ENCODE measurements at places on chromosomes 4 and X. TPM values are rescaled to one million over a fixed set of nuclear protein-coding genes. Genes with fewer than 3 reads are reported as not detected.
A peak's percentile ranks its signal among the peaks of the same experiment; 100 is the strongest.

The SHROOM3 gene
- total RNA-seq: 30.6 TPM

DNA sequence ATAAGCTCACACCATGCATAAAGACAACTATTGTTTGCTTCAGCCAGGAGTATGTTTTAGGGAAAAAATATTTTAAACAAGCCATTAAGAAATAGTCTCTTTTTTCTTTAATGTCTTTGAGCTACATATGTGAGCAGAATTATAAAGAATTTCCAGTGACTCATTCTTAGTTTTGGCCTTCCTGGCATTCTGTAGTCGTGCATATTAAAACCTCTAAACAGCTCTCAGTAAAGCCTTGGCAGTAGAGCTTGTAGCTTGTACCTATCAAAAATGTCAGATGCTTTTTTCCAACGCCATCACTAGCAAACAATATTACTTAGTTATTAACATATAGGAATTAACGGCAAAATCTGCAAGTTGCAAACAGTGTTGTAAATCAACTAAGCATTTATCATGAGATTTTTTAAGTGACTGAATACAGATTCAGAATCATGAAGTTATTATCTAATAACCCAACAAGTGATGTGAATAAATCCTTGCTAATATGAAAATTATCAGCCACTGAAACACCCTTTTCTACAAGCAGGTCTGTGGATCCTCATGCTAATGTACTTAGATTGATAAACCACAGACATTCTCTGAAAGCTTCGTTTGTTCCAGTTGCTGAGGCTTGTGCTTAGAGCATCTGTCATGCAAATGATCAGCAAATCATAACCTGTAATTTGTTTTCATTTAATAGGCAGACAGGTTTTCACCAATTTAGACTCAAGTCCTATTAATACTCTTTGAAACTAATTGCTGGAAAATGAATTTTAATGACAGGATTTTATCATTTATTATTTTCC lies 412.0 kb upstream of the ATOH1 start:
- DNase-seq: no peak

DNA sequence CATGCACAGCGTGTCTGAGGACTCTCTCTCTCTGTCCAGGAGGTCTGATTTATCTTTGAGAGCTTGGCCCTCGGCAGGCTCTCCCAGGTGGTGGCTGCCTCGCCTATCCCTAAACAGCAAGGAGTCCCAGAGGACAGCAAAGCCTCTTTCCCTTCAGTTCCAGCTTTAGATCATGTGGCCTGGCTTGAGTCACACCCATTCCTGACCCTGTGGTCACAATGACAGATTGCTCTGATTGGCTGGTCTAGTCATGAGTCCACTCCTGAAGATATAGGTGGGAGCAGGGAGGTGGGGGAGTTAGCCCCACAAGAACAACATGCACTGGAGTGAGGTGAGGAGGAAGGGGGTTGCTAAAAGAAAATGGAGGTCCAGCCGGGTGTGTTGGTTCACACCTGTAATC lies 12.1 kb upstream of the PORCN start:
- no peak for DNase-seq

The SYTL5 gene
- total RNA-seq: 0.39 TPM

DNA sequence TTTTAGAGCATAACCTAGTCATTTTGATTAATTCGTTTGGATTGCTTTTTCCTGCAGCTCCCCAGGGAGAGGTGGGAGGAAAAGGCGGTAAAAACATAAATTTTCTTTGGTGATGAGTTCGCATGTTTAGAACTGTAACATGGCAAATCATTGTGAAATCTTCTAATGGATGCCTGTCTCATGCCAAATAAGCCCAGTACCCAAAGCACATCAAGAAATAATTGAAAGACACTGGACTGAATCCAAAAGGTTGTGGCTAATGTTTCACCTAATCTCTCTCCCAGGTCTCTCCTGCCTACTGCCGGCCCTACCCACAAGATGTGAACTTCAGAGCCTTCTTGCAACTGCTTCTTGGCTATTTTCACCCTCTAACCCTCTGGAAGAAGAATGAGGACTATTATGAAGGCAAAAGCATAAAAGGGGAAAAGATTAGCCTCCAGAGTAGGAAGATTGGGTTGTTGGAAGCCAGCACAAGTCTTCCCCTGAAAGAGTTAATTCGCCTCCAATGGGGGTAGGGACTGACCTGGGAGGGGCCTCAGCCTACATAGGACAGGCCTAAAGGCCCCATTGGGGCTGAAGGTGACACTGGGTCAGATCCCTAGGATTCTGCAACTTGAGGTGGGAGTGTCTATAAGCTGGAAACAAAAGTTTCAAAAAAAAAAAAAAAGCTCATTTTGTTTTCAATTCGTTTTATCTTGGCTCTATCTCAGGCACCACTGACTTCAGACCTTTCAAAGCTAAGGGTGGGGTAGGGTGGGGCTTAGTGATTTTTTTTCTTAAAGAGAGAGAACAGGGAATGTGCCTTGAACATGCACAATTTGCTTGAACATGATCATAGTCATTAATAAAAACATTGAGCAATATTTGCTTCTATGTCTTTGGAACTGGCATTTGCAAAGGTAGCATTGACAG lies 278.6 kb upstream of the KLF3 start:
- DNase-seq: no peak

The VSIG4 gene
- total RNA-seq: 71.6 TPM

DNA sequence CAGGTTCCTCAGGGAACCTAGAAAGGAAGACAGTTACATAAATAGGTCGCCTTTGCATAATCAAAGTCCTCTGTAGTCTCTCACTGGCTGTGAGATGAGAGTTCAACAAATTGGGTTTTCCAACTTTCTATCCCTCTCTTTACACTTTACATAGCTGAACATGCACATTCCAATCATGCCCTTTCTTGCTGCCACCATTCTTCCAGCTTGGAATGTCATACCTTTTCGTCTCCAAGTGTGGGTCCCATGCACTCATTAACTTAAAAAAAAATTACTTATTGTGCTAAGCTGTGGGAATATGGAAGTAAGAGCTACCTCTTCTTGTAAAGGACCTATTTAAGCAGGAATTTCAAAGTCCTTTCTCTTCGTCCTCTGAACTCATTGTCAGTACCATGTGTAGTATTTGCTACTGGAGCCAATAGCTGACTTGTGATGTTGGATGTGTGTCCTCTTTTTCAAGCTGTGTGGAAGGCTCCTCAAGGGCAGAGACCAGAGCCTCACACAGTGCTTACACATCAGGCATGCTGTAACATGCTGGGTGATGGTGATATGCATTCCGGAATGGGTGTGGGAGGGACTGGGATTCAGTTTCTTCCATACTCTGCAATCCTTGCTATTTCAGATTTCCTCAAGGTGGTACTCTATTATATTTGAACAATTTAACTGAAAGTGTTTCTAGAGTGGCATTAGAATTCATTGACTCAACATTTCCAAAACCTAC lies 7.1 kb downstream of the ENOPH1 start:
- DNase-seq: no peak

DNA sequence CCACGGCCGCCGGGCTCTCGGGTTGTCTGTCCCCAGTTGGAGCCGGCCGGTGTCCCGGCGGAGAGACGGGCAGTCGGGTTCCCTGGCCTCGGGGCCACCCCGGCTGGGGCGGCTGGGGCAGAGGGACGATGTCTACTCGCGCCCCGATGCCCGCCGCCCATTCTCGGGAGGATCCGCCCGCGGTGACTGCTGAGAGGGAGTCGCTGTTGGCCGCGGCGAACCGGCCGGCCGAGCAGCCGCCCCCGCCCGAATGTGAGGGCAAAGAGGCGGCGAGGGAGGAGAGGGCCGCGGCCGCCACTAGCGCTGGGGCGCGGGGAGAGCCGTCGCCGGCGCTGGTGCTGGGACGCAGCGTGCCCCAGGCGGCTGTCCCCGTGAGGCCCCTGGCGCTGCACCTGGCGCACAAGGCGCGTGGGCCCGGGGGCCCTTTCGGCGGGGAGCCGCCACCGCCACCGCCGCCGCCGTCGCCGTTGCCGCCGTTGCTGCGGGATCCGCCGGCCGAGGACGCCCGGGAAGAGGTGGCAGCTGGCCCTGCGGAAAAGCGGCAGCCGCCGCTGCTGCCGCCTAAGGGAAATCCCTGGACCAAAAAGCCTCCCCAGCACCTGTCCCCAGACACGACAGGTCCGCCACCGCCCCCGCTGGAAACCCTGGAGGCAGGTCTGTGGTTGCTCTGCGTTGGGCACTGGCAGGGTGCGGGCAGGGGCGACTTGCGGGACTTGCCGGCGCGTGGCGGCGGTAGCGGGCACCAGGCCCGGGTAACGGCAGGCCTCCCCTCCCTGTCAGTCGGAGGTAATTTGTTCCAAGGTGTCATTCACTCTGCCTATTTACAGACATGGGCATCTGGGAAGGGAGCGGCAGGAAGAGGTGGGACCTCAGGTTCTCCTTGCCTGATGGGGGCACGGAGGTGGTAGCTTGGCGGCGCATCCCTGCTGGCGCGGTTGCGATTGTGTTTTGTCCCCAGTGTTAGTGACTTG lies 739 bp downstream of the LARP1B start:
- peak; percentile 61 for DNase-seq

GRCh38 chr4:6953751-6954380 lies 44.2 kb downstream of the TBC1D14 start:
- DNase-seq: peak; percentile 86

DNA sequence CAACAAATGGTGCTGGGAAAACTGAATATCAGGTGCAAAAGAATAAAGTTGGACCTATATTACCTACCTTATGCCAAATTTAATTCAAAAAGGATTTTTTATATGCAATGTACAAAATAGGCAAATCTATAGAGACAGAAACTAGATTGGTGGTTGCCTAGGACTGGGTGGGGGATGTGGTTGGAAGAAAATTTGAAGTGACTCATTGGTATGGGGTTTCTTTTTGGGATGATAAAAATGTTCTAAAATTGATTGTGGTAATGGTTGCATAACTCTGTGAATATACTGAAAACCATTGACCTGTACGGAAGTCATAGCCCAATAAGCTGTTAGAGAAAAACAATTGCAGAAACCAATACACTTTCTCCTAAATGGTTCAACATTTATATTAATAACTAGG lies 72.1 kb downstream of the COL4A5 start:
- no peak for DNase-seq

DNA sequence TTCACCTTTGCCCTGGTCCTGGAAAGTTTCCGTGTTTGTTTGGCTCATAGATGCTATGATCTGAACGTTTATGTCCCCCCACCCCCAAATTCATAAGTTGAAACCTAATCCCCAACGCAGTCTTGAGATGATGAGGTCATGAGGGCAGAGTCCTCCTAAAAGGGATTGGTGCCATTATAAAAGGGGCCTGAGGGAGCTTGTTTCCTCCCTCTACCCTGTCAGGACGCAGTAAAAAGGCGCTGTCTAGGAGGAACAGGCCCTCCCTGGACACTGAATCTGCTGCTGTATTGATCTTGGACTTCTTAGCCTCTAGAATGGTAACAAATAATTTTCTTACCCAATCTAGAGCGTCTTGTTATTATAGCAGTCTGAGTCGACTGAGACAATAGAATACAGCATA lies 2190.6 kb upstream of the TENM3 start:
- DNase-seq: no peak

DNA sequence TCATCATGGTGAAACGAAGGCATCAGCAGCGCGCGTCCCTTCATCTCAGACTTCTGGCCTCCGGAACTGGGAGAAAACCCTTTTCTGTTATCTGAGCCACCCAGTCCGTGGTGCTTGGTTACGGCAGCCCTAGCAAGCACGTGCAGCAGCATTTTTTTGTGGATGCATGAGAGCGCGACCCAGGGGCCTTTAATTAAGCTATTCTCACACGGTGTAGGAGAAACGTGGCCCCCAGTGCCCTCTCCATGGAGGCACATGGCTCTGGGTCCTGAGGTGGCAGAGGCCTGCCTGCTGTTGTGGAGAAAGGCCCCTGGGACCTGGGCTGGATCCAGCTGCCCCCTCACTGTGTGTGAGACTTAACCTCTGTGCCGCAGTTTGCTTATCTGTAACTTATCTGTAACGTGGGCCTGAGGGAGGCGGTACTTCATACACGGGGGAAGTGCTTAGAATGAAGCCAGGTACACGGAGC lies 9.5 kb downstream of the CLCN4 start:
- no peak for DNase-seq

The SOWAHB gene
- not detected for total RNA-seq

- no peak for DNase-seq
These were observed 37.0 kb downstream of the IRS4 start for GRCh38 chrX:108699368-108699767.

The GASK1B gene
- 56.9 TPM for total RNA-seq

GRCh38 chrX:74230094-74230493 lies 73.9 kb upstream of the ZCCHC13 start:
- no peak for DNase-seq

GRCh38 chr4:123484291-123484926 lies 87.8 kb downstream of the SPRY1 start:
- DNase-seq: no peak

DNA sequence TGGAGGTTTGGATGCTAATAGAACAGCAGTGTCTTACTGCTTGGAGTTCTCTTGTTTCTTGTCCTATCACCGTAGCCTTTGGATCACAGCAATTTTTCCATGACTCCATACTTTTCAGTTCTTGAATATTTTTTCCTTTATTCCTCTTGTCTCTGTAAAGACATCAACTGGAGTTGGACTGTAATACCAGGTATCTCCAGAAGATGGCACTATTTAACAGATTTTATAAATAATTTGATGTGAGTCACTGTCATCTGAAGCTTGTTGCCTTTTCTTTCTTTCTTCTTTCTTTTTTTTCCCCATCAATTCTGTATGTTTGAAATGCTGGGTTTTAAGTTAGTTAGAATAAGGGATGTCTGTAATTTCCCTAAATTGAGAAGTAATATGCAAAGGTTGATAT lies 24.1 kb downstream of the HPRT1 start:
- no peak for DNase-seq
